ENCODE measurements at places on chromosomes 1 and 21.

DNA sequence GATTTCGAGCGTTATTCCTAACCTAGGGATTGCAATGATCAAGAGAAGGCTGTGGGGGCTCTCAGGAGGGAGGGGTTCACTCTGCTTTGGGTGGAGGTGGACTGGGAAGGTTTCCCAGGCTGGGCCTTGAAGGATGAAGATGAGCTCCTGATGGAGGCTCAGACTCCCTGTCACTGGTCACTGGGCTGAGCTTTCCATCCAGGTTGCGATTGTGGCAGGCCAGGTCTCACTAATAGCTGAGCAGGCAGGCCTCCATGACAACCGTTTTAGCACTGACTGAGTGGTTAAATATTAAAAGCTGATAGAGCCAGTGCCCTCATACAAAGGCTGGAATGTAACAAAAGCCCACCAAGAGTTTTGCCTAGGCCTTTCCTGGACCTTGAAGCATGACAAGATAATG is 36.2 kb upstream of the EFCAB14 start:
- DNase-seq, result no peak

GRCh38 chr21:30245061-30245460 is 29.2 kb upstream of the CLDN8 start:
- no peak for DNase-seq

GRCh38 chr1:38940339-38941047 is 1.1 kb downstream of the RHBDL2 start:
- no peak for DNase-seq

DNA sequence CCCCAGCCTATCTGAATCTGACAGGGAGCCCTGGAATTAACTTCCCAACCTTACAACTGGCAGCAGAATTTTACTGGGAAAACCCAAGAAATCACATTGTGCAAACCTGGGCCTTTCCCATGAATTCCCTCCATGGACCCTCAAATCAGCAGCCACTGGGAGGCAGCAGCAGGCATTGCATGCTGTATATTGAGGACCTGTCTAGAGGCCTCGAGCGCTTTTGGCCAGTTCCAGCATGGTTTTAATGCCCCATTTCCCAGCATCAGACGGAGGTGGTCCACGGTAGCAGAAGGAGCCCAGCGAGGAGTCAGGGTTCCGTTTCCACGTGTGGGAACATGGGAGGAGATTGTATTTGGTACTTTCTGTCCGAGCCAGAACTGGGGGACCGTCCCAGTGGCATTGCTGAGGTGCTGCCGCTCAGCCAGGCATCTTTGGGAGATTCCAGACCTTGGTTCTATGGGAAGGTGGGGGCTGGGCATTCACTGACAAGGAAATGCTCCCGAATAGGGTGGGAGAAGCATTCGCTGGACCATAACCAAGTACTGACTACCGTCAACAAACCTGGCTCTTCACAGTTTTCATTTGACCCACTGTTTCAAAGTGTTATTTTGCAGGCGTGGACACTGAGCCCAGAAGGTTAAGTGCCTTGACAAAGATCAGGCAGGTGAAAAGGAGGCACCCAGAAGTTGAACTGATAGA is 15.9 kb downstream of the BMP8A start:
- DNase-seq, result peak; percentile 58

GRCh38 chr1:197467881-197468280 is 199.8 kb downstream of the CRB1 start:
- DNase-seq, result no peak

DNA sequence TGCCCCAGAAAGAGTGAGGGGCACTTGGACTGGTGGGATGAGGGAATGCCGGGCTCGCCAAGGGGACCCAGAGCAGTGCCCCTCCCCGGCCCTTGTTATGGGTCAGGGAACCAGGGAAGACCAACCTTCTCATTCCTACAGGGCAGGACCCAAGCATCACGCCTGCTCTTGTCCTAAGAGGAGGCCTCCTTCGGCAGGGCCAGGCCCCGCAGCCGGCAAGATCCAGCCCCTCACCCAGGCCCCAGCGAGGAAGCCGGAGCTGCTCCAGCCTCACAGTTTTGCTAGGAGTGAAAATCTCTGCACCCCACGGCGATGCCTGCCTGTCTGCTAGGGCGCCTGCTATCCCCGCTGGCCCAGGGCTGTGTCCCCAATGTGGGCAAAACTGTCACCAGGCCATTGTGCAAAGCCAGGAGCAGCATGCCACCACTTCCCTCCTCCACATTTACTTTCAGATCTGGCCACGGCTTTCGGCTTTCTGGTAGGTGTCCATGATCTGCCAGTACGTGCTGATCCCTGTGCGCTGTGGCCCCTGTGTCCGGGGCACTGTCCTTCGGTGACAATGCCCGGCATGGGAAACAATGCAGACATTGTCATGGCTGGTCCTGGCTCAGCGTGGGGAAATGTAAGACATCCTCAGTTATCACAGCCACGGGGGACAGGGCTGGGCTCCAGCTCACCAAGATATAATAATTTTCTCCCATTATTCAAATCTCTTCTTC is 9.6 kb downstream of the ACTRT2 start:
- no peak for DNase-seq

GRCh38 chr1:5713101-5714010 is 278.9 kb downstream of the NPHP4 start:
- DNase-seq, result no peak

GRCh38 chr1:105874621-105875020 is 1181.9 kb upstream of the PRMT6 start:
- no peak for DNase-seq

DNA sequence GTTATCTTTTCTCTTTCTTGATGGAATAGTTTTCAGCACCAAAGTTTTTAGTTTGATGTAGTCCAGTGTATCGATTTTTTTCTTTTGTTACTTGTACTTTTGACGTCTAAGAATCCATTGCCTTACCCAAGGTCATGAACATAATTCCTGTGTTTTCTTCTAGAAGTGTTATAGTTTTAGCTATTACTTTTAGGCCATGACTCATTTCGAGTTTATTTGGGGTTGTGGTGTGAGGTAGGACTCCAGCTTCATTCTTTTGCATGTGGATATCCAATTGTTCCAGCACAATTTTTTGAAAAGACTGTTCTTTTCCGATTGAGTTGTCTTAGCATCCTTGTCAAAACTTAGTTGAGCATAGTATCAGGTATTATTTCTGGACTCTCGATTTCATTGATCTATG is 79.4 kb upstream of the SELENON start:
- no peak for DNase-seq

DNA sequence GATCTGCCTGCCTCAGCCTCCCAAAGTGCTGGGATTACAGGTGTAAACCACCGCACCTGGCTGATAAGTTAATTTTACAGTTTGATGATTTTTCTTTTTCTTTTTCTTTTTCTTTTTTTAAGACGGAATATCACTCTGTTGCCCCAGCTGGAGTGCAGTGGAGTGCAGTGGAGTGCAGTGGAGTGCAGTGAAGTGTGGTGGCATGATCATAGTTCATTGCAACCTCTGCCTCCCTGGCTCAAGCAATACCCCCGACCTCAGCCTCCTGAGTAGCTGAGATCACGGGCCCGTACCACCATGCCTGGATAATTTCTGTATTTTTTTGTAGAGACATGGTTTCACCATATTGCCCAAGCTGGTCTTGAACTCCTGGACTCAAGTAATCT is 84.4 kb upstream of the CXADR start:
- no peak for DNase-seq

GRCh38 chr1:14952626-14953314 is 200.8 kb upstream of the TMEM51 start:
- DNase-seq, result no peak

- DNase-seq, result no peak
These were observed 122.5 kb downstream of the KIF26B start for GRCh38 chr1:245277276-245277675.

DNA sequence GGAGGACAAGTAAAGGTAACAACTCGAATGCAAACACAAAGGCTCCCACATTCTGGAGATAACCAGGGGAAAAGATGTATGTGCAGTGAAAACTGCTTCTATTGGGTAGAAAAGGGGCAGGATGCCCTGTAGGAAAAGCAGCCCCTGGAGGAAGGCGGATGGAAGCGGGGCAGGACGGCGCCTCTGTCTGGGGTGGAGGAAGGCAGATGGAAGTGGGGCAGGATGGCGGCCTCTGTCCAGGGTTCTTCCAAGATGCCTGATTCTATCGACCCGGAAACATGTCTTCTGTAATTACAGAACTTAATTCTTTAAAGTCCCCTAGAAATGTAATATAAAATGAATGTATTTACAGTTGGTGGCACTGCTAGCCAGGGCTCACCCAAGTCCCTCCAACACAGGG is 24.0 kb upstream of the LRRC47 start:
- DNase-seq, result no peak

DNA sequence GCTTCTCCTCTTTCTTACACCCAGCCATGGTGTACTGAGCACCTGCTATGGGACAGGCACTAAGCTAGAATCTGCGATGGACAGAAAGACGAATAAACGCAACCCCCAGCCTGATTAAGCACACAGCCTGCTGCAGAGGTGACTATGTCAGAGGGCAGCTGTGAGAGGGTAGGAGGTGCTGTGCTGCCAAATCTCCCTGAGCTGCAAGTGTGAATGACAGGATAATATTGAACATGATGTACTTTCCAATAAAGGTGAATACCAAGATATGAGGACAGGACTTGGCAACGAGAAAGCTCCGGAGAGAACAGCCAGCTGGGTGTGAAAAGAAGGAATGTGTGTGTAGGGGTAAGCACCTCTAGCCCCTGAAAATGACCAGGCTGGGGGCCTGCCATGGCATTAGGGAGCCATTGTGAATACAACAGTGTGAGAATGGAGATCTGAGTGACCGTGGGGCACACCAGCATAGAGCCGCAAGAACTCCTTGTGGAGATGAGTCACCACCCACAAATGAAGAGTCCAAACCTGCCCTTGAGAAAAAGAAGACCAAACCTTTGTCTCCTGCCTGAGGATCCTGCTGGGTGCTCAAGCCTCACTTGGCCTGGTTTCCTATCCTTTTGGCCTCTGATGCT is 83.0 kb upstream of the ATF3 start:
- DNase-seq, result no peak

GRCh38 chr21:15825700-15826099 is 95.9 kb downstream of the USP25 start:
- no peak for DNase-seq

DNA sequence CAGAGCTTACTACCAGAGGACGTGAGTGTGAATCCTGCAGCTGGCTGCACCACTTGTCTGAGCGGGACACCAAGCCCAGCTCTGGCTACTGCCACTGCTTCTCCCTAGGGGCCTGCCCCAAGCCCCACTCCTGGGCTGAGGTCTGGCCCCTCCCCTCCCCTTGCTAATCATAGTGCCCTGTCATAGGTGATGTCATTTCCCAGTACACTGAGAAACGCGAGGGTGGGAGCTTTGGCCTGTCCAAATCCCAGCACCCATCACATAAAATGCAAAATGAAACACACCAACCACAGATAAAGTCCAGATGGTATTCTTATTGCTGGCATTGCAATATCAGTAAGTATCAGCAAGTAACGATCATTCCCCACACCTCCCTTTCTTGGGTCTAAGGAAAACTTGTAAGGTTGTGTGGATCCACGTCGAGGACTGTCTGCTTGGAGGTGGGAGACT is 77.7 kb downstream of the TOMM20 start:
- DNase-seq, result peak; percentile 43

DNA sequence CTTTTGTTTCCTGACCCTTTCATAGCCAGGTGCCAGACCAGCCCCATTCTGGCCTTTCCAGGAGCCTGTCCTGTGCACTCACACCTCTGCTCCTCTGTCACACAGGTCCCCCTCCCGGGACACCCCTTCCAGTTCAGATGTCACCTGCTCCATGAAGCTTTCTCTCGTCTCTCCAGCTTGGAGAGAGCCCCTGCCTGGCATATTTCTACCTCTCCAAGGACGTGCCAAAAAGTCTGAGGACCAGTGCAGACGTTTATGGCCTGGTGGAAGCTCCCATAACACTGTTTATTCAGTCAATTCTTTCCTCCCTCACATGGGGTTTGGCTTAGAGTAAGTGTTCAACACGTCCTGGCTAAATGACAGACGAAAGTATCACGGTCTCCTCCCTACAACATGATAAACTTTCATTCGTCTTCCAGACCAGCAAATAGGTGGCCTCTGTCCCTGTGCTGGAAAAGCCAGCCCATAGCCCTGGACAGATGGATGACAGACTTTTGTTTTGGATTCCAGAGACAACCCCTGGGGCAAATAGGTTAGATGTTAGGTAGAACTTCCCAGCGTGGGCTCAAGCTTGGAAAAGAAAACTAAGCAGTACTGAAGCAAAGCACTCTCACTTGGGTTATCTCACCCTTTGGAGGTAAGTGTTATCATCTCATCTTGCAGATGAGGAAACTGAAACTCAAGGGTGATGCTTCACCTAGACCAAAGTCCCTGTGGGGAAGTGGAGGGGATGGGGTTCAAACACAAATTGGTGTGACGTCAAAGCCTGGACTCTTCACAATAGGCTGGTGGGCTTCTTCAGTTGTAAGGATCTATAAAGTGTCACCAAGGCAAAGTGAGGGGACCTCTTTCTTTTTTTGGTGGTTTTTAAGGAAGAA is 52.9 kb upstream of the ECE1 start:
- DNase-seq, result no peak

DNA sequence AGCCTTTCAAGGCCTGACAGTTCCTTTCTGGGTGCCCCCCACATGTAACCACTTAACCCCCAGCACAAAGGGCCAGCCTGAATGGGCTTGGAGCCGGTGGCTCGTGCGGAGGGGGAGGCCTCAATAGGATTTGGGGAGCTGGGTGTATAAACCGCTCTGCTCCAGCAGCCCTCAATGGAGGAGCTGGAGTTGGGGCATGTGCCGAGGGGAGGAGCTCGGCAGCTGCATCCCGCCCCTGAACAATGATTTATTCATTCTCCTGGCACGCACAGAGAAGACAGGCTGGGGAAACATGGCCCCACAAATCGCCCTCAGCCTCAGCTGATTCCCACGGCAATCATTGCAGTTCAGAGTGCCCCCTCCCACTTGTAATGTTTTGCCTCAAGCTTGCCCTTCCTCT is 6.9 kb upstream of the C1orf216 start:
- DNase-seq, result no peak

- no peak for DNase-seq
These were observed 402.0 kb downstream of the PCP4 start for GRCh38 chr21:40269239-40269638.

DNA sequence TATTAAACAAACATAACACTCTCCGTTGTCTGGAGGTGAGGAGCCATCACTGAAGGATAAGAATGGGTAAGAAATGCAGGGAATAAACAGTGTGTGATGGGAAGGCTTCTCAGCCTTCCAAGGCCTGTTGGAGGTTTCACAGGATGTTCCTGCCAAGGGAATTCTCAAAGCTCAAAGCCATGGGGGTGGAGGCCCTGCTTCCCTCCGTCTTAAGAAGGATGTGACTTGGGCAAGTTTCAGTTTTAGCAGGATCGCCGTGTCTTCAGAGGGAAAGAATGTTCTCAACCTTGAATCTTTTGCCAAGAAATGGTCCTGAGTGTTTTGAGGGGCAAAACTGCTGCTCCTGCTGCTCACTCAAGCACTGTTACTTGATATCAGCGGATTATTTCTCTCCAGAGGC is 41.7 kb upstream of the IL20 start:
- no peak for DNase-seq

DNA sequence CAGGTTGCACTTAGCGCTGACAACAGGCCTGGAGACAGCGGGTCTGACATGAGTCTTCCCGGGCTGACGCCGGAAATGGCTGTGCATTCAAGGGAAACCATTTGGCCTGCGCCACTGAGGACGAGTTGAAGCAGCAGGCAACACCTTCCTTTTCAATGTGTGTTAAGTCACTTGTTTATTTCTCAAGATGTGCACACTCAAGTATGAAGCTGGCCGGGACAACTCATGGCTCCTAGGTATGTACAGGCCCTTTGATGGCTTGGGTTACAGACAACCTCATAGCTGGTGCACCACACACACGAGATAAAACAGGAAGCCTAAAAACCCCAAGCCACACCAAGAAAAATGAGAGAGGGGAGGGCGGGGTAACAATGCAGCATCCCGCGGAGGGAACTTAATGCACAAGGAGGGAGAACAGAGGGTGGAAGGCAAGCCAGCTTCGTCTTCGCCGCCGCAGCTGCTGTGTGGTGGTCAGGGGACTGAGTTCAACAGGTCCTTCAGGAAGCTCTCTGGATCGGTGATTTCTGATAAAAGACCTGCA is 118.0 kb upstream of the IFFO2 start:
- DNase-seq, result no peak

Data from iPS-NIHi11 (cell line).